ENCODE measurements at places on chromosomes 12 and 14.

GRCh38 chr12:24038211-24038997, 88.9 kb upstream of the SOX5 start:
- DNase-seq = no peak

GRCh38 chr14:102418169-102418852, 55.6 kb downstream of the TECPR2 start:
- no peak for DNase-seq

DNA sequence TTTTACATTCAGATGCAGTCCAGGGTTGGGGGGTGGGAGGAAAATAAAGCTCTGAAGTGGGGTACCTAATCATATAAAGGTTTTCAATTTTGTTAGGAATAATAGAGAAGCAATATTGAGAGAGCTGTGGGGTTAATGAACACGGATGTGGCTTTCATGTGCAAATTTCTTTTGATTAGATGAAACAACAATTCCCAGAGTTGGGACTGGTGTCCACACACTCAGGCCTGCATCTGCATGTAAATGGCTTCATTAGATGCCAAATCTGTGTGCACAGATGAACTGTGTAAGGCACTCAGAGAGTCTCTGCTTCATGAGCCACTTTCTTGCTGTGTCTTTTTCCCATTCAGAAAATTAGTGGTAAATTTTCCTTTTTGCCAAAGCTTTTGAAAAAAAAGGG, 377.1 kb upstream of the NOVA1 start:
- no peak for DNase-seq

GRCh38 chr14:52333823-52334657, 19.9 kb downstream of the PTGER2 start:
- no peak for DNase-seq

- no peak for DNase-seq
Observed at GRCh38 chr14:103206836-103207387, 83.7 kb downstream of the TNFAIP2 start.

- no peak for DNase-seq
Observed at GRCh38 chr12:95548539-95549391, 2.5 kb downstream of the USP44 start.

GRCh38 chr14:75170772-75171171, 5.6 kb downstream of the TMED10 start:
- no peak for DNase-seq

GRCh38 chr12:2032506-2032905, 20.3 kb upstream of the CACNA1C start:
- DNase-seq = no peak

DNA sequence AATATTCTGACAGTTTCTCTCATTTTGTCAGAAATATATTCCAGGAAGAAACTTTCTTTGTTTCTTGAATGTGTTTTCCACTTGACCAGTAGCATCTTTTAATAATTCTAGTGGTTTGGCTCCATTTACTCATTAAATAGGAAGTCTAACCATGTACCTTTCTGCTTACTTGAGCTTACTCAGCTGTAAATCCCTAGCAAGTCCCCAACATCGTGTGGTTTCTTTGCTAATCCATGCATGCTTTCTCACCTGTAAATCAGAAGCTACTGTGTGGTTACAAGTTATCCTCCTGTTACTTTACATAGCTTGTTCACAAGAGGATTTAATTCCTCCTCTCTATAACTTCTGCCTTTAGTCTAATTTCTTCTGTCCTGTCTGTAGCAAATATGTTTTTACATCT, 227.7 kb downstream of the FSCB start:
- DNase-seq = no peak

Data from GM12865 (cell line).